GM23248 (cell line): ENCODE measurements at places on chromosomes 11 and 22. TPM values are rescaled to one million over a fixed set of nuclear protein-coding genes. Genes with fewer than 3 reads are reported as not detected.

DNA sequence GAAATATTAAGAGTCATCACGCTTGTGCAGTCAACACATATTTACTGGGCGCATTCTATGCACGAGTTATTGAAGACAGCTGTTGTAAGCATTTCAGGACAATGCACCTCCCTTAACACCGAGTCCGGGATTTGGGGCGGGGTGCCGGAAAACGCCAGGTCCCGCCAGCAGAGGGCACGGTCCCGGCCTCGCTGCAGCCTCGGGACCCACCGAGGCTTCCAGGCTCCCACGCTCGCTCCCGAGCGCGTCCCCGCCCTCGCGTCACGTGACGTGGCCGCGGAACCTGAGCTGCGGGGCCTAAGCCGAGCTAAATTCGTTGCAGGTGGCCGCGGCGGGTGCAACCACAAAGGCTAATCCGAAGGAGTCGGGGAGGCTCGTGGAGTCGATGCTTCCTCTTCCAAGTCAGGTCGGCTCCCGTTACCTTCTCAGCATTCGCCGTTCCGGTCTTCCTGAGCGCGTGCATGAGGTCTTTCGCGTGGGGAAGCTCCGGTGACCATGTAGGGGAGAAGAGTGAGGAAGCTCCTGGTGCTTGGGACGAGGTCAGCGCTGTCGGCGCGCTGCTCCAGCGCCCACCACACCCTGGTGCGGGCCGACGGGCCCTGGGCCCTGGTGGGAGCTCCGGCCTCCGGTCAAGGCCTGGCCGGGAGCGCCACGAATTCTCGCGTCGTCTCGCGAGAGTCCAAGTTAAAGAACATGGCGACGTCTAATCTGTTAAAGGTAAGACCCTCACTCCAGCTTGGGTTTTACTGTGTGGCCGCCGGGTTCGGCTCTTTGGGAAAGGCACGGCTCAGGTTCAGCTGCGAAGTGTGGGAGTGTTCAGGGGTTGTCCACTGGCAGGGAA lies at the start of gene CUL5:
CUL5 (plus strand) TSS at position 243 of the 841 bp plus-strand sequence; CDS start at position 694, 451 bp downstream.
- H3K27ac ChIP-seq, result peak within 1 kb of the TSS; percentile 97
- DNase-seq, result peak; percentile 97
- peaks cover 1% of the 10 kb centered on the region; the same call in 1 of the 2 replicates for H3K36me3 ChIP-seq
- H3K4me3 ChIP-seq, result peak within 1 kb of the TSS; percentile 84
- H3K27me3 ChIP-seq, result no peaks in the 10 kb centered on the region

GRCh38 chr11:114942207-114942606 lies 263.9 kb downstream of the NXPE2 start:
- no peaks in the 10 kb centered on the region for H3K27me3 ChIP-seq
- H3K4me3 ChIP-seq, result no peak overlapping the region
- no peaks in the 10 kb centered on the region for H3K4me1 ChIP-seq
- H3K36me3 ChIP-seq, result no peaks in the 10 kb centered on the region

DNA sequence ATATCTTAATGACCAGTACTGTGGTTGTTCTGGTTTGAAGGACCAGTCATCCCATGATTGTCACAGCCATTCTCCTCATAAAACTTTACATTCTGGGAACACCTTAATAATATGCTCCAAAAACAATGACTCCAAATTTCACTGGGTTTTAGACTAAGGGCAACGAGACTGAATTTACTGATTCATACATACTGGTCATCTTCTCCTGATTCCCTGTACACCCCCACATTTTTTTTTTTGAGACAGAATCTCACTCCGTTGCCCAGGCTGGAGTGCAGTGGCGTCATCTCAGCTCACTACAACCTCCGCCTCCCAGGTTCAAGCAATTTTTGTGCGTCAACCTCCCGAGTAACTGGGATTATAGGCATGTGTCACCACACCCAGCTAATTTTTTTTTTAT lies 78.9 kb downstream of the GAB2 start:
- DNase-seq, result no peak
- peaks cover under 1% of the 10 kb centered on the region for H3K4me1 ChIP-seq
- no peak overlapping the region for H3K27ac ChIP-seq
- no peak overlapping the region for H3K4me3 ChIP-seq
- H3K27me3 ChIP-seq, result no peaks in the 10 kb centered on the region

- no peak overlapping the region for H3K27ac ChIP-seq
- H3K4me1 ChIP-seq, result peaks cover 20% of the 10 kb centered on the region
- no peak for DNase-seq
- H3K27me3 ChIP-seq, result no peaks in the 10 kb centered on the region
Observed at GRCh38 chr11:34990916-34991315, 74.5 kb downstream of the PDHX start.

DNA sequence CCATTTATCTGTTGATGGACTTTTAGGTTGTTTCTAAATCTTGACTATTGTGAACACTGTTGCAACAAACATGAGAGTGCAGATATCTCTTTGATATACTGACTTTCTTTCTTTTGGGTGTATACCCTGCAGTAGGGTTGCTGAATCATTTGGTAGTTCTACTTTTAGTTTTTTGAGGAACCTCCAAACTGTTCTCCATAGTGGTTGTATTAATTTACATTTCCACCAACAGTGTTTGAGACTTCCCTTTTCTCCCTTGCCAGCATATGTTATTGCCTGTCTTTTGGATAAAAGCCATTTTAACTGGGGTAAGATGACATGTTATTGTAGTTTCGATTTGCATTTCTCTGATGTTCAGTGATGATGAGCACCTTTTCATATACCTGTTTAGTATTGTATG lies 330.0 kb downstream of the DDX10 start:
- H3K27me3 ChIP-seq, result no peaks in the 10 kb centered on the region
- H3K4me1 ChIP-seq, result no peaks in the 10 kb centered on the region
- no peak overlapping the region for H3K4me3 ChIP-seq
- no peak overlapping the region for H3K27ac ChIP-seq
- no peaks in the 10 kb centered on the region for H3K36me3 ChIP-seq

- H3K4me1 ChIP-seq, result no peaks in the 10 kb centered on the region
- no peaks in the 10 kb centered on the region for H3K27me3 ChIP-seq
- DNase-seq, result no peak
- no peak overlapping the region for H3K27ac ChIP-seq
- no peaks in the 10 kb centered on the region for H3K36me3 ChIP-seq
Observed at GRCh38 chr22:28198692-28199091, 279.6 kb upstream of the PITPNB start.

- H3K27ac ChIP-seq, result no peak overlapping the region
- no peak overlapping the region for H3K4me3 ChIP-seq
- no peak for DNase-seq
- H3K27me3 ChIP-seq, result no peaks in the 10 kb centered on the region
Observed at GRCh38 chr11:67051945-67052488, 4.6 kb upstream of the RHOD start.

Gene CCDC134
- polyA plus RNA-seq, result 4.4 and 5.3 TPM in 2 replicates

Gene OR10G4
- polyA plus RNA-seq, result not detected in 2 replicates

Gene IL18
- polyA plus RNA-seq, result 48.8 and 51.9 TPM in 2 replicates
